Thoracic aorta (tissue), 2 donors: ENCODE measurements at places on chromosomes 7 and 10. TPM values are rescaled to one million over a fixed set of nuclear protein-coding genes. Genes with fewer than 3 reads are reported as not detected.
A peak's percentile ranks its signal among the peaks of the same experiment; 100 is the strongest.

DNA sequence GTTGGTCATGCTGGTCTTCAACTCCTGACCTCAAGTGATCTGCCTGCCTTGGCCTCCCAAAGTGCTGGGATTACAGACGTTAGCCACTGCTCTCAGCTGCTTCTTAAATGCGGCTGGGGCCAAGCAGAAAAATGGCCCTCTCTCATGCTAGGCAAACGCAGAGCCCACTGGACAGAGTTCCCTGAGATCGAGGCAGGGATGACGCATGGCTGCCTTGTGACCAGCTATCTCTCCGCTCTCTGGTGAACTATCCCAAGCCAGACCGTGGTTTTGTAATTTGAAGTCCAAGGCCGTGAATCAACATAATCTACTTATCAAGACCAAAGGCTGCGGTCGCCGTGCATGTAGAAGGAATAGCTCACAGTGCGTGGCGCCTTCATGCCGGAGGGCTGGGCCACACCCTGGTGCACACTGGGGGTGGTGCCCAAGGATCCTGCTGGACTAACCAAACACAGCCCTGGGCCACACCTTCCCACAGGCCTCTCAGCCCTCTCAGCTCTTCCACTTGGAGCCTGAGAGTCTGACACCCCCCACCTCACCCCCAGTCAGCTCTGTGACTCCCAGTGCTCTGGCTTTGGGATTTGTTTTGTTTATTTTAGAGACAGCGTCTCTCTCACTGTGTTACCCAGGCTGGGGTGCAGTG is 88.1 kb upstream of the CUX1 start:
- no peaks in the 10 kb centered on the region for H3K27me3 ChIP-seq
- no peak overlapping the region for H3K27ac ChIP-seq
- H3K4me1 ChIP-seq: peaks cover 10% of the 10 kb centered on the region
- H3K4me3 ChIP-seq: no peak overlapping the region
- H3K36me3 ChIP-seq: no peaks in the 10 kb centered on the region

DNA sequence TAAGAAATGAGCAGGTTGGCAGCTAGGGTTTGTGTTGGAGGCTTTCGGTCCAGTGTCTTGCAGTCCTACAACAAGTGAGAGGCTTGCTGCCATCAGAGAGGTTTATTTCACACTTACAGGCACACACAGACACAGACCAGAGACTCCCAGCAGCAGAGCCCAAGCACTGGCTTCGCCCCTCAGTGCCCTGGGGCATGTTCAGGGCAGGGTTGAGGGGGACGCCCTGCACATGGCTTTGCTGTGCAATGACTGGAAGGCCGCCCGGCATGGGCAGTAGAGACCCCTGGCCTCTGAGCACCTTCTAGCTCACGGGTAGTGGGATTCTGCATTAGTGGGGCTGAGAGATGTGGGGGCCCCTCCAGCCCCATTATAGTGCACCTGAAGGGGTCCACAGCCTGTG is 3.8 kb downstream of the SPRN start:
- no peaks in the 10 kb centered on the region for H3K27me3 ChIP-seq
- peaks cover 7% of the 10 kb centered on the region for H3K4me1 ChIP-seq
- no peak overlapping the region for H3K27ac ChIP-seq
- no peak for DNase-seq

GLRX3 gene
- 41.6 TPM for total RNA-seq

GRCh38 chr10:122515588-122516231 is 44.8 kb upstream of the DMBT1 start:
- no peak for DNase-seq
- H3K4me3 ChIP-seq: no peak overlapping the region
- H3K36me3 ChIP-seq: peaks cover 25% of the 10 kb centered on the region
- no peaks in the 10 kb centered on the region for H3K4me1 ChIP-seq
- no peak overlapping the region for H3K27ac ChIP-seq
- no peaks in the 10 kb centered on the region for H3K27me3 ChIP-seq

GRCh38 chr7:41847606-41848005 is 144.7 kb upstream of the INHBA start:
- DNase-seq: no peak
- no peak overlapping the region for H3K27ac ChIP-seq
- no peaks in the 10 kb centered on the region for H3K27me3 ChIP-seq
- H3K4me3 ChIP-seq: no peak overlapping the region

LIPF gene
- not detected for total RNA-seq

DNA sequence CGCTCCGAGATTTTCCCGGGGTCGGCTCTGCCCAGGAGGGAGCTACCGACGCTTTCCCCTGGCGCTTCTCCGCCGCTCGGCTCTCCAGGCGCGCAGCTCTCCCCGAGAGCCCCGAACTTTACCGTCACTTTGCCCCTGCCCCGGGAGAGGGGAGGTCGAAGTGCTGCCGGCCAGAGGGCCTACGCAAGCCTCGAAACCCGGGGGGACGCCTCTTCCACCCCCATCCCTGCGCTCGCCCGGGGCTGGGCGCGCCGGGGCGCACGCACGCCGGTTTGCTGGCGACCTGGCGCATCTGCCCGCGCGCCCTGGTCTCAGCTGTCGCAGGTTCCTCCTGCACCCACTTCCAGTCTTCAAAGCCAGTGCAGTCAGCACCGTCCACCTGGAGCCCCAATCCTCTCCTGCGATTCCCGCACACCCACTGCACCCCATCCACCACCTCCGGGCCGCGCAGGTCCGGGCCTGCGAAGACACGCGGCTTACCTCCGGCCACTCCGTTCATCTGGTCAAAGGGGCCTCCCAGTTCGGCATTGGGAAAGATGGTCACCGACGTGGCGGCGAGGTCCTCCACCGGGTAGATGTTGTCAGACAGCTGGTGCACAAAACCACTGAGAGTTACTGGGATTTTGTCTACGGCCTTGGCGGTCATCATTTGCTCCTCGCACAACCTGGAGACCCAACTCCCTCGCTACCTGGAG is 638 bp downstream of the EGR2 start:
- DNase-seq: no peak
- no peak overlapping the region for H3K27ac ChIP-seq
- H3K36me3 ChIP-seq: no peaks in the 10 kb centered on the region
- no peaks in the 10 kb centered on the region for H3K27me3 ChIP-seq
- H3K4me1 ChIP-seq: peaks cover 44% of the 10 kb centered on the region
- peak overlapping the region; percentile 95 for H3K4me3 ChIP-seq

GRCh38 chr7:39829028-39829427 is 121.0 kb upstream of the CDK13 start:
- H3K4me1 ChIP-seq: no peaks in the 10 kb centered on the region
- no peak overlapping the region for H3K27ac ChIP-seq
- no peaks in the 10 kb centered on the region for H3K36me3 ChIP-seq
- H3K4me3 ChIP-seq: no peak overlapping the region
- no peak for DNase-seq

SLC16A9 gene
- 1.6 TPM for total RNA-seq

- no peaks in the 10 kb centered on the region for H3K27me3 ChIP-seq
- H3K36me3 ChIP-seq: no peaks in the 10 kb centered on the region
- DNase-seq: no peak
- peaks cover 10% of the 10 kb centered on the region for H3K4me1 ChIP-seq
Measured at GRCh38 chr10:98339799-98340198, 71.8 kb upstream of the LOXL4 start.

DNA sequence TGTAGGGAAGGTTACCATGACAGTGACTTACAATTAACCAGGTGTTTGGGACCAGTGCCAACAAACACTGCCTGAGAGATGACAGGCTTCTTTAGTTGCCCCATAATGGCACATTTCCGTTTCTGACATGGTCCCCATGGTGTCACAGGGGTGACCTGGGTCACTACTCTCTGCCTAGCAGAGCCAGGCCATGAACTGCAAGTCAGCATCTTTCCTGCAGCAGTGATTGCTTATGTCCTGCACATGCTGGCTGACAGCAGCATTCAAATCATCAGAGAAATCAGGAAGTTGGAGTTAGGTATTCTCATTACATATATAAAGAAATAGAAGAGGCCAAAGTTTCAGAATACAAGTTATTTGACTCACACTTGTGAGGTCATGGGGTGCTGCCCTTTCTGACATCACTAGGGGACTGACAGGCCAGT is 47.1 kb upstream of the ZNRF2 start:
- H3K27me3 ChIP-seq: no peaks in the 10 kb centered on the region
- no peaks in the 10 kb centered on the region for H3K36me3 ChIP-seq
- DNase-seq: no peak
- no peak overlapping the region for H3K4me3 ChIP-seq
- no peak overlapping the region for H3K27ac ChIP-seq

DNA sequence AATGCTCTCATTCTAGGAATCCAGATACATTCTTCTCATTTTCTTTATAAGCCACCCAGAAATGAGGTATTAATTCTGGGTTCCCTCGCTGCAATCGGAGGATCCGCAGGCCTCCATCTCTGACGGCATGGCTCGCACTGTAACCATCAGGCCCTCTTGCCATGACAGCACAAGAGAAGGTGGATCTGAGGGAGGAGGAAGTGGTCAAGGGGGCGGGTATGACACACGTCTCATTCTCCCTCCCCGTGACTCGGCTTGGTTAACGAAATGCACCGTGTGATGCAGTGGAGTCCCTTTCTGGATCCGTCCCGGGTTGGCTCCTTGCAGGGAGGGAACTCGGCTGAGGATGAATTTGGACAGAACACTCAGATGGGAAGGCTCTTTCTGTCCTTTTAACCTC is 280.2 kb downstream of the TCERG1L start:
- no peak overlapping the region for H3K4me3 ChIP-seq
- H3K27me3 ChIP-seq: no peaks in the 10 kb centered on the region
- no peaks in the 10 kb centered on the region for H3K4me1 ChIP-seq
- H3K36me3 ChIP-seq: no peaks in the 10 kb centered on the region
- H3K27ac ChIP-seq: no peak overlapping the region
- no peak for DNase-seq

DNA sequence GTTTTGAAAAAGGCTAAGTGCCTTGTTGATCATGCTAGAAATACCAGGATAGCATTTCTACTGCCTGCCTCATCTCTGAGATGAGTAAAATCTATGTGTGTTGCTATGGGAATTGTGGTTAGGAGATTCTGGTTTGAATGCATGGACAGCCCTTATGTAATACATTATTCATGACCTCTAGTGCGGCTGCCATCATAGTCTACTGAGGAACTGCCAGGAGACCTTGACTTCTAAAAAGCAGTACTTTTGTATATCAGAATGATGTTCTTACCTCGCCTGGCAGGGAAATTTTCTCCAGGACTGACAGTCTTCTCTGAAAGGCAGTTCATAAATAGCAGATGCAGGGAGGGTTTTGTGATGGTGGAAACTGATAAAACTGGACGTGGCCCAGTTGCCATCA is 248.5 kb downstream of the NSUN6 start:
- no peak for DNase-seq
- H3K27ac ChIP-seq: no peak overlapping the region

GRCh38 chr7:75055155-75055554 is 18.4 kb downstream of the RCC1L start:
- H3K27ac ChIP-seq: peak overlapping the region; percentile 87
- no peak overlapping the region for H3K4me3 ChIP-seq
- peaks cover 31% of the 10 kb centered on the region for H3K36me3 ChIP-seq
- peaks cover 41% of the 10 kb centered on the region for H3K4me1 ChIP-seq

DNA sequence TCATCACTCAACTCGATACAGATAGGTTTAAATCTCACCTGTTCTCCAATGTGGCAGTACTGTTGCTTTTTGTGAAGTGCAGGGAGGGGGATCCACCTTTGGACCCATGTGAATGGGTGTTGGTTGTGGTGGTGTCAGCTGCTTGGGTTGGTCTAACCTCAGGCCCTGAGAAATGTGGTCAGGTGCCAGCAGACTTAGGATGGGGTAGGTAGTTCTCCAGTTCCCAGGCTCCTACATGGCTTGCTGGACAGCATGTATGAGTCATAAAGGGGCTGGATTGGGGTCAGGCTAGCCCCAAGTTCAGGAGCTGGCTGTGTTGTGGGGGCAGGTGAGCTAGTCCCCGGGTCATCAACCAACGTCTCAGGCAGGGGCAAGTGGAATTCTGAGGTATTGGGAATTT is 472.6 kb upstream of the CNTNAP2 start:
- H3K27ac ChIP-seq: no peak overlapping the region
- no peak for DNase-seq
- H3K4me3 ChIP-seq: no peak overlapping the region
- no peaks in the 10 kb centered on the region for H3K27me3 ChIP-seq

- H3K4me3 ChIP-seq: no peak overlapping the region
- H3K27ac ChIP-seq: no peak overlapping the region
- no peak for DNase-seq
- no peaks in the 10 kb centered on the region for H3K27me3 ChIP-seq
- no peaks in the 10 kb centered on the region for H3K36me3 ChIP-seq
Measured at GRCh38 chr7:7185371-7185989, 3.1 kb downstream of the C1GALT1 start.

GRCh38 chr7:6181136-6181535 is 91.3 kb downstream of the CYTH3 start:
- no peak overlapping the region for H3K4me3 ChIP-seq

DNA sequence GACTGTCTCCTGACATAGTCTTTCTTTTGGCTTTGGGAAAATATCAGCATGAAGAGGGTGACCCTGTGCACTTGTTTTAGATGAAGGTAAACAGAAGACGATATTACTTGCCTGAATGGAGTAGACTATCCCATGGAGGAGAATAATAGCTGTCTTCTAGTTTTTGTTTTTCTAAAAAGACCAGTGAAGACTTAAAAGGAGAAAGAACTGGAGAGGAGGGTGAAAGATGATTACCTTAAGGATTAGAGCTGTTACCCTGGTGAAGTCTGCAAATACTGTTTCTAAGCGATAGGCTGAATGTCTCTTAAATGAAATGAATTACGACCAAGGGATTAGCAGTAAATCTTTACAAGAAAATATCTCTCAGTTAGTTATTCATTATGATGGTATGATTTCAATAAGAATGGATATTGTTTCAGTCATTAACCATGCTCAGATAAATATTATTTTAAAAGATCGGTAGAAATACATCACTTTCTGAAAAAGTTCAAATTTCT is 255.6 kb upstream of the FERD3L start:
- H3K4me1 ChIP-seq: no peaks in the 10 kb centered on the region
- H3K36me3 ChIP-seq: no peaks in the 10 kb centered on the region
- no peak overlapping the region for H3K27ac ChIP-seq
- no peak for DNase-seq
- no peak overlapping the region for H3K4me3 ChIP-seq

EIF5AL1 gene
- not detected for total RNA-seq
